ENCODE measurements at places on chromosomes 7 and 10.

- DNase-seq, result no peak
These were observed 83.6 kb downstream of the KCNMA1 start for GRCh38 chr10:77553966-77554365.

DNA sequence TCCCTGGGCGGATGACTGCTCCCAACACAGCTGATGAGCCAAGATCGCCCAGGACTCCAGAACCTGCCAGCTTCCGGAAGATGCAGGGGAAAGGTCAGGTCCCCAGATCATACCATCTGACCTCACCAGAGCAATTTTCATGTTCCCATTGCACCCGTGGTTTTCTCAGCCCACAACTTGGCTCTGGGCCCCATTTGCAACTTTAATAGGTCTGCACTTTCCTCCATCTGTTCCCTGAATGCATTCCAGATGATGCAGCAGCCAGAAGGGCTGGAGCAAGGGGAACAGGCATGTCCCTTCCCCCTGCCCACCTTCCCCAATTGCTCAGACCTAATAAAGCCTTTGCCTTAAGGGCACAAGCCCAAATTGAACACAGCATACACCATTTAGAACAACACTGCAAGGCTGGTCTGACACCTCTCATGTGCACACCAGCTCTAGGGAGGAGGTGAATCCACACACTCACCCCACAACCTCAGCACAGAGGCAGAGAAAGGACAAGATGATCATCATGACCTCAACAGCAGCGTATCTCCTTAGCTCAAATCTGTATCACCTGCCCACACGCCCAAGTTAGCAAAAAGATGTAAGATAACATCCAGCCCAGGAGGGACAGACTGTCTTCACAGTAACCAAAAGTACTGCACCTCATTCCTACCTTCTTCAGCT is 87.5 kb downstream of the PLXNA4 start:
- no peak for DNase-seq

- DNase-seq, result no peak
These were observed 184.4 kb upstream of the THSD7A start for GRCh38 chr7:12016439-12016838.

DNA sequence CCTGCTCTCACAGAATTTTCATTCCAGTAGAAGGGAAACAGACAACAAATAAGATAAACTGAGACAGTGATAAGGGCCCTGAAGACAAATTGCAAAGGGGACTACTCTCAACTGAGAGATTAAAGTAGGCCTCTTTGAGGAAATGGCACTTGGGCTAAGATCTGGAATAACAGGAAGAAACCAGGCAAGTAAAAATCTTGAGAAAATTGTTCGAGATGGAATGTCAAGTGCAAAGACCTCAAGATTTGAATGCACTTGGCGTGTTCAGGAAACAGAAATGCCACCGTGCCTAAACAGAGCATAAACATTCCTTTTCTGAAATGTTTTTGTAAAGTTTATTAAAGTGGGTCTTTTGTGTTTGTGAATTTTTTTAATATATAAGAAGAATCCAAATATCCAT is 10.7 kb downstream of the ARMH3 start:
- no peak for DNase-seq

DNA sequence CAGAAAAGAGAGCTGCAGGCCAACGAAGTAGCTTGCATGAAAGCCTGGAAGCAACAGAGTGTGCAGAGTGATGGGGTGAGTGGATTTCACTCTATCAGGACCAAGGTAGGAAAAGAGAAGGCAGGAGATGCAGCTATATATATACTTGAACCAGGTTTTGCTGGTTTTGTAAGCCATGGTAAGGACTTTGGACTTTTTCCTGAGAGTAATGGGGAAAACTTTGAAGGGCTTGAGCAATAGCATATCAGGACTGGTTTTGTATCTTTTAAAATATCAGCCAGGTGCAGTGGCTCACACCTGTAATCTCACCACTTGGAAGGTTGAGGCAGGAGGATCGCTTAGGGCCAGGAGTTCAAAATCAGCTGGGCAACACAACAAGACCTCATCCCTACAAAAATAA is 120.6 kb upstream of the NRP1 start:
- DNase-seq, result no peak

- DNase-seq, result no peak
These were observed 22.6 kb upstream of the DIP2C start for GRCh38 chr10:712089-712488.

- DNase-seq, result no peak
These were observed 236.8 kb downstream of the RNLS start for GRCh38 chr10:88346144-88346977.

GRCh38 chr7:87322912-87323311 is 22.6 kb upstream of the CROT start:
- no peak for DNase-seq

- DNase-seq, result no peak
These were observed 891.9 kb upstream of the ZNF722 start for GRCh38 chr7:63106506-63107388.

DNA sequence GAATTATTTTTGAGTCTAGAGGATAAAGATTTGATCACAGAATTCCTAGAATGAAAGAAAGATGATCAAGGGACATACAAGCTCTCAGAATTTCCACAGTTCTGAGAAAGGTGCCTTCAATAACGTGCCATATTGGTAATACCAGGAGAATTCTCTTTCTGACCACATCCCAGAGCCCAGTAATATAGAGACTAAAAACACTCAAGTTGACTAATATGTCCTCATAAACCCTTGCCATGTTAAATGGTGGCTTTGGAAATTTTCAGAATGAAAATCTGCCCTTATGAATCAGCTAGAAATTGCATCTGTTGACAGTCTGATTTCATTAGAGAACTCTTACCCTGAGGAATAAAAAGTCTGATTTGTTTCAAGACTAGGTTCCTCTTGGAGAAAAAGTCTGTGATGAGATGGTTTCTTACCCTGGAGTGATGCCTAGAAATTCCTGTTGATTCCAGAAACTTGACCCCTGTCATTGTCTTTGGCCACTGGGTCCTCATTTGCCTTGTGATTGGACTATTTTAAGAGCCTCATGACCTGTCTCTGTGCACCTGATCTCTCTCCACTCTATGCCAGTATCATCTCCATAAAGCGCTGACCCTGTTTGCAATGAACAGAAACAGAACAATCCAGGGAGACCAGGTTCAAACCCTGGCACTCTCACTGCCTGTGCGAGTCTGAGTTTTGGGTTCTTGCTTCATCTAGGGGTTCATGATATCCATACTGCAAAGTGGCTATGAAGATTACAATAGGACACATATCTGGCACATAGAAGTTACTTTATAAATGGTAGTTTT is 3.3 kb downstream of the IL2RA start:
- no peak for DNase-seq

GRCh38 chr10:44347609-44348400 is 37.1 kb downstream of the CXCL12 start:
- no peak for DNase-seq

DNA sequence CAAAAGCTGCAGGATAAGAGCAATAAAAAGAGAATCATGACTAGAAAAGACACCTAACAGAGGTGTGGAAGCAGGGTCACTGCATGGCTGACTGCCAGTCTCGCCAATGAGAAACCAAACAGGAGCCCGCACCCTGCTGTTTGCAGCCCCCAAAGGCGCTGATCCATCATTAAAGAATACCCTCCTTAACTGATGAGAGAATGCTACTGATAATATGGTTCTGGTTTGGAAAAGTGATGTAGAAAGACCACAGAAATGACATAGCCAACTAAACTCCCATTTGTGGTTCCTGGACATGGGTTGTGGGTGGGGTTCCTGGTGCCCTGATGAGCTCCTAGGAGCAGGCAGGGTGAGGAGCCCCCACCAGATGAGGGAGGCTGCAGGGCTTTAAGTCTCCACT is 207.4 kb downstream of the TNS3 start:
- no peak for DNase-seq

GRCh38 chr7:128933180-128933891 is 4.4 kb upstream of the IRF5 start:
- DNase-seq, result no peak

DNA sequence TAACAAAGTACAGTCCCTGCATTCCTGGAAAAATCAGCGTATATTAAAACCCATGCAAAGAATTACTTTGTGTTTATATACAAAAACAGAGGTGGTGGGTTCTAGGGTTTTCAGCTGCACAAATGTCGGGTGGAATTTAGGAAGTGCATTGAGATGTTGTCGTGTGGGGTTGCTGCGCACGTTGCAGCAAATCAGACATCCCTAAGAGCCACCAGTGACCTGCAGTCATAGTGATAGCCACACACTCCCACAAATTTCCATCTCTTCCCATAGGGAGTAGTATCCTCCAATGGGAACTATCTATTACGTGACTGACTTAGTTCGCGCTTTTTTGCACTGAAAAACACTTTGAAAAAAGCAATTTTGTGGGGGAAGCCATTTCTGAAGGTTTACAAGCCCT is 375.2 kb upstream of the GALNT17 start:
- DNase-seq, result no peak

DNA sequence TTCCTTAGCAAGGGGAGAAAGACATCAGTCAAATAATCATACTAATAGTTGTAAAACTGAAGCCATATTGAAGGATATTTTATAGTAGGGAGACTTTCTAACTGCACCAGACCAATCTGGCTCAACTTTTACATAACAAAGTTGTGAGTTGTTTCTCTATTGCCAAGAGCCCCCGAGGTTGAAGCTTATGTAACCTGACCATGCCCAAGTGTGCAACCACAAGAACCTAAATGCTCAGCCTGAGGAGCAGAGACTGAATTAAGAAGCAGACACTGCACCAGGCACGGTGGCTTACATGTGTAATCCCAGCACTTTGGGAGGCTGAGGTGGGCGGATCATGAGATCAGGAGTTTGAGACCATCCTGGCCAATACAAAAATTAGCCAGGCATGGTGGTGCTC is 77.3 kb upstream of the ARMC3 start:
- DNase-seq, result no peak

- DNase-seq, result no peak
These were observed 135.4 kb upstream of the KMT2E start for GRCh38 chr7:104878577-104878976.

DNA sequence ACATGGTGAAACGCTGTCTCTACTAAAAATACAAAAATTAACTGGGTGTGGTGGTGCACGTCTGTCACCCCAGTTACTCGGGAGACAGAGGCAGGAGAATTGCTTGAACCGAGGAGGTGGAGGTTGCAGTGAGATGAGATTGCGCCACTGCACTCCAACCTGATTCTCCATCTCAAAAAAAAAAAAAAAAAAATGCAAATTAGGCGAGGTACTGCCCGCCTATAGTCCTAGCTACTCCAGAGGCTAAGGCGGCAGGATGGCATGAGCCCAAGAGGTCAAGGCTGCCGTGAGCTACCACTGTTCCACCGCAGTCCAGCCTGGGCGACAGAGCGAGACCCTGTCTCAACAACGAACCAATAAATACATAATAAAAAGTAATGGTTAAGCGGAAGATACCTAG is 1.1 kb upstream of the EIF4H start:
- DNase-seq, result no peak

- DNase-seq, result no peak
These were observed 545.4 kb upstream of the FZD8 start for GRCh38 chr10:36187380-36188079.

GRCh38 chr10:639751-640672 is 49.5 kb downstream of the DIP2C start:
- DNase-seq, result no peak

GRCh38 chr7:107495516-107495915 is 25.7 kb downstream of the GPR22 start:
- no peak for DNase-seq

- no peak for DNase-seq
These were observed 37.4 kb downstream of the RGS10 start for GRCh38 chr10:119505131-119505551.

- no peak for DNase-seq
These were observed 80.2 kb downstream of the HTR7 start for GRCh38 chr10:90777621-90778020.

DNA sequence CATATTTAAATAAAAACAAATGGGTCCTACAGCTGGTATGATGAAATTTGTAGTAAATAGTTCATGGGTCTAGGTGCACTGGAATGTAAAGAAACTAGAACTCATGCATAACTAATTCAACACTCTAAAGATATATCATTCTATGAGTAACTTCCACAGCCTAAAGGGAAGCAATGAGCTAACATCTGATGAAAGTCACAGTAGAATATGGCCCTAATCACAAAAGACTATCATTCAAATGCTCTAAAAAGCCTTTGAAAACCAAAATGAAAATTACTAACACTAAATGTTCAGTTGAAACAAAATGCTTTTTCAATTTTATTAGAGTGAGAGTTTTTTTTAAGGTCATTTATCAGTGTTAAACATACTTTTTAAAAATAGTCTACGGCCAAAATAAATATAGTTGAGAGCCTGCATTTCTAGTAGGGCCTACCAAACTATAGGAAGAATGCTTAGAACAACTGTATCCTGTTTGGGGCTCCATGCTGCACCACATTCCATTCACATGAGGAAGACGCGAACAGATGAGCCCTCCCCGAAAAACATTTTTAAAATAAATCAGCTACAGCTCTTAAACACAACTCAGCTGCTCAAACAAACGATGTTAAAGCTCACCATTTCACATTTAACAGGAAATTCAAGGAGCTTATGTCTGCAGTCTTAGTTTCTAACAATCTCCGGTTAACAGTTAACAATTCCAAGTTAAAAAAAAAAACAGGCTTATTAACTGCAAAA is 134.5 kb downstream of the NRBF2 start:
- peak; percentile 83 for DNase-seq

GRCh38 chr10:75466886-75467285 is 35.5 kb downstream of the LRMDA start:
- no peak for DNase-seq

GRCh38 chr10:132066812-132067211 is 1.1 kb downstream of the JAKMIP3 start:
- no peak for DNase-seq

GRCh38 chr7:37674531-37674930 is 9.0 kb upstream of the GPR141 start:
- no peak for DNase-seq

- DNase-seq, result peak; percentile 49
These were observed 6.9 kb upstream of the HYCC1 start for GRCh38 chr7:23020742-23021401.

- peak; percentile 87 for DNase-seq
These were observed 103.2 kb downstream of the NRBF2 start for GRCh38 chr10:63236113-63236935.

DNA sequence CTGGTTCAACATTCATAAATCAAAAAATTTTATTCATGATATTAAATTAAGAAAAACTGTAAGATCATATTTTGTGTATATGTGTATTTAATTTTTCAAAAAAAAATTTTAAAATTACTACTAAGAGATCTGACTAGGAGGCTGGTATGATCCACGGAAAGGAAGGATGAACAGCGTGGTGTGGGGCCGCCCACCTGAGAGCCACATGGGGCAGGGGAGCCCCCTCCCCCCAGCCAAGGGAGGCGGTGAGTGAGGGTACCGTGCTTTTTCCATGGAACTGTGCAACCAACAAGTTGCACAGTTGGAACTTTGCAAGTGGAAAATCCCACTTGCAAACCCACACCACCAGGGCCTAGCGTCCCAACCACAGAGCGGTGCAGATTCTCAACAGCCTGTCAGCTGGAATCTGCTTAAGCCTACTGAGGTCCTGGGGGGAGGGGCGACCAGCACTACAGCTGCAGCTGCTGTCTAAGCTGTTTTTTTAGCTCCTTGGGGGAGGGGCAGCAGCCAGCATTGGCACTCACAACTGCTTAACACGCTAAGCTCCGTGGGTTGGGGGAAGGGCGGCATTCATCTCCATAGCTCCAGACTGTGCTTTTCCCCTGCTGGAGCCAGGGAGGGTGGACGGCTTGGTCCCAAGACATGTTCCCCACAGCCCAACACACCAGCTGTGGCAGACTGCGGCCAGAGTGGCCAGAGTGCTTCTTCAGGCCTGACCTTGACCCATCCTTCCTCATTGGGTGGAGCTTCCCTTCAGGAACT is 94.2 kb upstream of the IGFBP3 start:
- DNase-seq, result no peak

GRCh38 chr10:110260746-110261477 is 43.8 kb downstream of the SMNDC1 start:
- no peak for DNase-seq

- no peak for DNase-seq
These were observed 168.6 kb upstream of the ZMIZ1 start for GRCh38 chr10:78899996-78900714.

Data from kidney capillary endothelial cell (primary cell).